Fibroblast of skin of right quadriceps (primary cell): ENCODE measurements at places on chromosomes 3 and 15.

DNA sequence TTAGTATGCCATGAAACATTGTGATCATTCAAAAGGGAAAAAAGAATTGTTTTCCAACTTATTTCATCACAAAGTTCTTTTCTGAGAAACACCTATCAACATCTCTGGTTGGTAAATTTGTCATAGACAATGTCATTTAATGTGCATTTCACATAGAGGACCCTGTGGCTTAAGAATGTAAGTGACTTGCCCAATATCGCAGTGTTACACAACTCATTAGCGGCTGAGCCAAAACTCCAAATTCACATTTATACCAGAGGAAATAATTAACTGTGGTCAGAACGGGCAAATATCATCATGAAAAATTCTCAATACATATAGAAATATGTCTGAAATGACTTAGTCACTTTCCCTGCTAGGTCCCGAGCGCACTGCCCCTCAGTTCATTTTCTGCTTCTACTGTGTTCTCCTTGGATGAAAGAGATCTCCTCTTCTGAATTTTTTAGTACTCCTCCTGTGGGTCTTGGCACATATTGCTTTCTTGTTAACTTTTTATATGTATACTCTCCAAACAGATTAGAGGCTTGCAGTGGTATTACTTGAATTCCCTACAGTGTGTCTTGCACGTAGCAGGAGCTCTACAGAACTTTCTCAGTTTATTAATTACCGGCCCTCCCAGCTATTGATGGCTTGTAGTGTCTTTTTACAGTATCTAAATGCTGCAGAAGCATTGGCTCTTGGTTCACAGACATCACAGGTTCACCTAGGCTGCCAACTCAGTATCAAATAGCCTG lies 33.1 kb downstream of the PTX3 start:
- DNase-seq, result no peak

DNA sequence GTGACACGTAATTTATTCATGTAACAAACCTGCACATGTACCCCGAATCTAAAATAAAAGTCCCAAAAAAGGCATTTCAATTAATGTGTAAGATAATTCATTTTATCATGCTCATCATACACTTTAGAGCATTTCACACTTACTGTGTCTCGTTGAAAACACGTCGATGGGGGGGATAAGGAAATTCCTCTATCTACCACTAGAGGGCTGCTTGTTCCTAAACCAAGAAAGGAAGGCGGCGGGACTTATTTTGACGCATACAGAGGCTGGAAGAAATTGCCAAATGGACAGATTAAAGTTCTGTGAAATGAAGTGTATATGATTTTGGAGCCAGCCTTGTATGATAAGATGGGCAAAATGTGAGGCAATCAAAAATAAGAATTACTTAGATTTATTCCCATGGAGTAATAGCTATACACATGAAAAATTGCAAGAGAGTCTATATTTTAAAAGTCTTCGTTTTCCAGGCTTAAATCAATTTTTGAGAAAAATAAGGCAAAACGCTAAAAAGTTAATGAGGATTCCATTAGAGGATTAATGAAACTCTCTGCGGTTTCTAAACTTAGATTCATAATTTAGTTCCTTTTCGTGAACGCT lies 346.8 kb downstream of the CNTN3 start:
- DNase-seq, result peak; percentile 42

GRCh38 chr3:122690096-122690495 lies 9.5 kb downstream of the PARP14 start:
- no peak for DNase-seq

GRCh38 chr3:23574822-23575315 lies 230.9 kb upstream of the UBE2E1 start:
- no peak for DNase-seq

DNA sequence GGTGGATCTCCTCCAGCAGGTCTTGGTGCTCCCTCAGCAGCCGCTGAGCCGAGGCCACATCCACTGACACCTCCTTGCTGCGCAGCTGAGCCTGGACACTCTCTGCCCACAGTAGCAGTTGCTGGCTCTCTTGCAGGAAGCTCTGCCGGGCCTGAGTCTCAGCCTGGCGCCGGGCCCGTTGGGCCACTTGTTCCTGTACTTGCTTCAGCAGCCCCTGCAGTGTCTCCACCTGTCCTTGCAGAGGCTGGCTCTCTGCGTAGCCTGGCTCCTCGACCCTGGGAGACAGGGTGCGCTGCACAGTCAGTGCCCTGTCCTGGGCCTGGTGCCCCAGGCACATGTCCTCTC lies 15.5 kb downstream of the SPTBN5 start:
- no peak for DNase-seq

DNA sequence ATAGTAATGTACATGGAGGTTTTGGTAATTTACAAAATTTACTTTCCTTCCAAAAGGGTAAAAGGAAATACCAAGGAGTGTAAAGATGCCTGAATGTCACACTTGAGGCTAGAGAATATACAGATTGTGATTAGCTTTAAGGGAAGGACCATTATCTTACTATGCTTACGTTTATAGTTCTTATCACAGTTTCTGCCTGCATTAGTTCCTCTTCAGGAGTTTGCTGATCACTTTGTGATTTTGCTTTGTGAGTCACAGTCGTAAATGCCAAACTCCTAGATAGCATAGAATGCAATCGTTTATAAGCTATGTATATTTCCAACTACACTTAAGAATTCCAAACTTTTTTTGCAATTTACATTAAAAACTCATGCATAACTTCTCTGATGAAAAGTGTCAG lies 1034.6 kb downstream of the DIPK2A start:
- no peak for DNase-seq

DNA sequence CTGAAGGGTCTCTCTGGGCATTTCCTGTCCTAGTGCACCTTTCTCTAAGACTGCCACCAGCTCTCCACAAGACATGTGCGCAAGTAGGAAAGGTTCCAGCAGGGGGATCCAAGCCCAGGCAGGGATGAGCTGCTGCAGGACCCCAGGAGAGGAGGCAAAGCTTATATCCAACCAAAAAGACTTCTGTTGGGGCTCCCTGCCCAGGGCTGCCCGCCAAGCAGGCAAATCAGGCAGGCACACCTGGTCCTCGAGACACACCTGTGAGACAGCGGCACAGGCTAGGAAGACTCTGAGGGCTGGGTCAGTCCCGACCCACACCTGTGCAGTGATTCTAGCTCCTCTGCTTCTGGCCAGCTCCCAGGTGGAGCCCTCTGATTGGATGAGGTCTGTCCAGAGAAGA lies 80.6 kb downstream of the MYLK start:
- DNase-seq, result no peak

DNA sequence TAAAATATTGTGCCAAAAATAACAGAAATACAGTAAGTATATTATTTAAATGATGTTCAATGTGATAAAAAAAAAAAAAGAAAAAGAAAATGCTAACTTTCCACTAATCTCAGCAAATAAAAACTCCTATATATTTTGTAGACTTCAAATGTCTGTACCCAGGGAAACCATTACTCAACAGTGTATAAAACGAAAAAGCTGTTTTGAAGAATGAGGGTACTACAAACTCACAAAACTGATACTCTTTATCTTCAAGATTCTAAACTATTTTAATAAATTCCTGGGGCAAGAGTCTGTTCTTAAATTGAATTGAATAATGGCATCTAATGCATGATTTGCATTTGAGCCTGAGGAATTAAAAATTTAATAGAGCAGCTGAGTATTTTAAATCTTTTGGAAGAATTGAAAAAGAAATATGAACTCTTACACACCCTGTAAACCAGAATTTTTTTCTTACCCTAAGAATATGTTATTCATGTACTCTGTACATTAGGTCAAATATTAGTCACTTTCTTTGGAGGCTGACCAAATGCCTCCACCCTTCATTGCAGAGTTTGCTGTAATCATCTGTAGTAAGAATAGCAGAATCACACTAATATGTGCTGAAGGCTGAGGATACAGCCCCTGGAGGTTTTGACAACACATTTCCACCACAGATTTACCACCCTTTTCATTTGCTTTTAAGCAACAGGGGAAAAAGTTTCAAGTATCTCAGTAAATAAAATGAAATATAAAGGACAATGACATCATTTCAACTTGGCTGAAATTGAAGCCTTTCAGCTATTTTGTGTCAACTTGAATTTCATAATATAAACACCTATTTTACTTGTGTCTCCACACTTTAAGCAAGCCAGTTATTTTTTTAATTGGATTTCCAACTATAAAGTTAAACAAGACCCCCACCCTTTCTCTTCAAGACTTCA lies 79.7 kb downstream of the FBN1 start:
- DNase-seq, result peak; percentile 96

DNA sequence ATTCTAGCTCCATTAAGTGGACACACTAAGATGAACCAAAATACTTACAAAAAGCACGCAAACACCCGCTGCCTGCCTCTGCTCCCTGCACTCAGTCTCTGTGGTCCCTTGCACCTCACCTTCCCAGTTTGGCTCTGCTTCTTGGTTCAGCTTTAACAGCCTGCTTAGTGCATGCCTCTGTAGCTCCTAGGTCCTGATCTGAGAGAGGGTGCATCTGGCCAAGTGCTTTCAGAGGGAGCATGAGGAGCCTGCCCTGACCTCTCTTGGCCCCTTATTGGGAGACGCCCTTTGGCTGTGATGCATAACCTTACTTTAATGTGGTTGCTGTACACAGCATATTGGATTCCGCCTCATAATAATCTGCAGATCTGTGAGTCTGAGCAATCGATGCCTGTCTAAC lies 21.2 kb upstream of the ATP10A start:
- DNase-seq, result no peak

DNA sequence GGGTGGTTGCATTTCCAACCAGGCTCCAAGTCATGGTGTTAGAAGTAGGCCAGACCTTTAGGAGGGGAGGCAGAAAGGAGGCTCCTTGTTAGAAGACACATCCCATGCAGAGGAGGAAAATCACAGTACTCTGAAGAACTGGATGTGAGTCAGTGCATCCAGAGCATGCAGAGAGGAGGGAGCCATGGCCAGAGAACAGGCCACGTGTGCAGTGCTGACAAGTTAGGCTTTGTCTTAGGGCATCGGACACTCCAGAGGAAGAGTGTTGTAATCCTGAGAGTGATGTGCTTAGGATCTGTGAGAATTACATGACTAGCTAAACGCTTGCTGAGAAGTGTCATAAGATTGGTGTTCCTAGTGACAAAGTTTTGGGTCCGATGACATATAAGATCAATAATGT lies 456.5 kb upstream of the THRB start:
- DNase-seq, result no peak

DNA sequence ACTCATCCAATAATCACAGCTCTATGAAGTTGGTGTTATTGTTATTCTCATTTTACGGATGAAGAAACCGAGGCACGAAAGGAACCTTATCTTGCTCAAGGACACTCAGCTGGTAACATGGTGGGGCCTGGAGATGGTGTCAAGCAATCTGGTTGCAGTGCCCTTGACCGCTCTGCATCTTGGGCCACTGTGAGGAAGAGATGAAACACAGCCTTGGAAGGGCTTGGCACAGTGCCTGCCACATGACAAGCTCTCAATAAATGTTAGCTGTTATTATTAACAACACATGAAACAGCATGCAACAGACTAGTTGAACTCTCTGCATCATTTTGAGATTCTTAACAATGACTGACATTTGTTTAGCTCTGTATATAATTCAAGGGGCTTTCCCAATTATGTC lies 10.1 kb upstream of the ITGA11 start:
- peak; percentile 66 for DNase-seq

DNA sequence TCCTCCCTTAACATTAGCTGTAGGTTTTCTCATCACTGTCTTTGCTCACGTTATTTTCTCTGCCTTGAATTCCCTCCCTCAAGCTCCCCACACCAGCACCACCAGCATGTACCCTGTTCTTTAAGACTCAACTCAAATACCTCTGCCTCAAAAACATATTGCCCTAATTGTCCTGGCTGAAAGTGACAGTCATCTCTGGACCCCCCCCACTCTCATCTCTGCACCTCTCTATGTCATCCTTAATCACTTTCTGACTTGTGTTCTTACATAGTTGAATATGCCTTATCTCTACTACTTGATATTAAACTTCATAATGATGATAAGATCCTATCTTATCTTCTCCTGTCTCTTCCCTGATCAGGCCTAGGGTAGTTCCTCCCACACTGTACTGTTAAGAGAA lies 345.2 kb upstream of the TPRG1 start:
- DNase-seq, result no peak

GRCh38 chr15:96538491-96538890 lies 208.0 kb downstream of the NR2F2 start:
- DNase-seq, result no peak

GRCh38 chr15:90471769-90472168 lies 58.0 kb upstream of the CRTC3 start:
- no peak for DNase-seq

GRCh38 chr3:107524841-107525643 lies 2.3 kb downstream of the BBX start:
- peak; percentile 28 for DNase-seq

- no peak for DNase-seq
Measured at GRCh38 chr15:32918547-32918946, 200.7 kb downstream of the GREM1 start.

DNA sequence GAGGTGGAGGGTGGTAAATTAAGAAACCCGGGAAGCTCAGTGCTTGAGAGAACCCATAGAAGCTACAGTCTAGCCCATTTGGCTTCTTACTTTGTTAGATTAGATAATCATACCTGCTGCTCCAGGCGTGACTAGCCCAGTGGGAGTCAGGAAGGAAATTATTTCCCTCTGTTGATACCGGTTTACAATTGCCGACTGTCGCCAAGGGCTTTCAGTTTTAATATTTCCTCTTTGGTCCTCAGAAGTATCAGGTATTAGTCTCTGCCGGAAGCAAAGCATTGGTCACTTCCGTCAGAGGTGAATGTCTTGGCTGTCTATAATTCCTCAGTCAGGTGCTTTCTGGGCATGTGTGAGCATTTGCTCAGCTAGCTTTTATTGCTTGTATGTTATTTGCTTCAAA lies 75.2 kb downstream of the LPP start:
- DNase-seq, result no peak

GRCh38 chr15:33226559-33227181 lies 32.2 kb upstream of the FMN1 start:
- DNase-seq, result peak; percentile 28

DNA sequence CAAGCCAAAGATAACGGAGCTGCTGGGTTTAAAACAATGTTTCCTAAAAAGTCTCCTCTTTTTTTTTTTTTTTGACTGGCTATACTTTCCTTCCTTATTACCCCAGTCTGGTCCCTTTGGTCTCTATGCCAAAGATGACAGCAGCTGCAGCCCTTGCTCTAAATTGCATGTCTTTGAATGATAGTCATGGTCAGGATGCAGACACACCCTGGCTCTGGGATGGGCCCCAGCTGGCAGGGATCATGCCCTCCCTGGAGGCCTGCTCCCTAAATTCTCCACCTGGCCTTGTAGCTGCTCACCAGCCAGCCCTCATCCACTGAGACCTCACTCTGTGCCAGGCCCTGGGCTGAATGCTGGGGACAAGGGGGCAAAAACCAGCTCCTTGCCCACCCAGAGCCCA lies 95.8 kb downstream of the MESD start:
- no peak for DNase-seq

- peak; percentile 49 for DNase-seq
Measured at GRCh38 chr15:75149867-75150709, 51.6 kb upstream of the C15orf39 start.

GRCh38 chr3:138383715-138384465 lies 35.5 kb downstream of the MRAS start:
- no peak for DNase-seq
